ENCODE measurements at places on chromosomes 7 and 10.

GRCh38 chr7:20508109-20508508 lies 107.4 kb upstream of the ABCB5 start:
- DNase-seq, result no peak

- no peak for DNase-seq
Observed at GRCh38 chr10:79985481-79986072, 36.7 kb upstream of the SFTPD start.

DNA sequence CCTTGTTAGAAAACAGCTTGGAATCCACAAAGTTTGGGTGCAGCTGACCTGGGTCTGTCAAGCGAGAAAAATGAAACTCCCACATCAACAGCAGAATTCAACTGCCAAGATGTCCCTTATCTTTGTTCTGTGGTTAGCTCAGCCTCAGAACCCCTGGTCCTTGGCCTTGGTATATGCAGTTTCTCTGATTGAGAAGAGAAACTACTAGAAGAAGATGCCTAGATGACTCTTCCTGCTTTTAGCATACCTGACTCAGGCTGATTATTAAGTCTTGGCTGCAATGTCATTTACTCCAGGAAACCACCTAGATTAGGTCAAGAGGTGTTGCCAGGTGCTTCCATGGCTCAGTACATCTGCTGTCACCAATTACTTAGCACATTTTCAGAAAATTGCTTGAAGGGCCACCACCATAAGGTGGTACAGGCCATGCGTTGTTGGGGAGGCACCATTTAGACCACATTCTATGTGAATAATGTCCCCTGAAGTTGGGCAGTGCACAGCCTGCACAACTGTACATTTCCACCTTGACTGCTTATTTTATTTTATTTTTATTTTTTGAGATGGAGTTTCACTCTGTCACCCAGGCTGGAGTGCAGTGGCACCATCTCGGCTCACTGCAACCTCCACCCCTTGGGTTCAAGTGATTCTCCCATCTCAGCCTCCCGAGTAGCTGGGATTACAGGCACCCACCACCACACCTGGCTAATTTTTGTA lies 59.4 kb upstream of the ZNF438 start:
- DNase-seq, result no peak

DNA sequence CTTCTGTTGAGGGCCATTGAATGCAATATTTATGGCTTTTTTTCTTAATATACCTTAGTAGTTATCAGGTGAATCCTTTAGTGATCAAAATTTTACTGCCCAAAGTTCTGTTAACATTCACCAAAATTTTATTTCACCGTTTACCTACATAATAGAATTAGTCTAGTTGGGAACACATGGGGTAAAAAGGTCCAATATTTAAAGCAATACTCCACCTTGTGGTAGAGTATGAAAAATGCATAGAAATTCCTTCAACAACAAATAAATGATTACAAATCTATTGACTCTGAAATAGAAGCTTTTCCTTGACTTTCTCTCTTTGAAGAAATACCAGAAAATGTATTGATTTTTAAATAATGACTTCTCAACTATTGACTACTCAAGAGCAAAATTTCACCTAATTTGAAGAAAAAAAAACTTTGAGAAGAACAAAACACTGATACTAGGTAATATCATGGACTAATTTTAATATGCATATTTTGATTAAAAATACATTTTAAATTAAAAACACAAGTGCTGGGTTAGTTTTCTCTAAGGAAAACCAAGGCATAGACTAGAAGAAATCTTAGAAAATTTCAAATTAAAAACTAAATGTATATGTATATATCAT lies 43.3 kb downstream of the POLR1F start:
- DNase-seq, result no peak

- no peak for DNase-seq
Observed at GRCh38 chr10:8534096-8534495, 479.6 kb downstream of the GATA3 start.

DNA sequence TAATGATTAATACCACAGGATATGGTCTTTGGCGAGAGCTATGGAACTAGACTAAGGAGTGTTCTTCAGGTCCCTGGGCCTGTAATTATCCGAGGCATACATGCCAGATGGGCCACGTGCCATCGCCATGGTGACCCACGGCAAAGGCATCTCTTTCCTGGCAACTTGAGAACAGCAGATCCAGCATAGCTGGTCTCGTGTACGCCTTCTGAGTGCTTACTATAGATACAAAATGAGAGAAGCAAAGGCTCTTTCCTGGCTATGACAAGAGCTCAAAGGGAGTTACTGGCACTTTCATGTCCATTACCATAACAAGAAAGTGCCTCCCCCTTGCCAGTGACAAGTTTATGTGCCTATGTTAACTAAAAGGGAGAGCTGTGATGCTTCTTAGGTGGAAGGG lies 26.0 kb upstream of the GLI3 start:
- DNase-seq, result no peak

DNA sequence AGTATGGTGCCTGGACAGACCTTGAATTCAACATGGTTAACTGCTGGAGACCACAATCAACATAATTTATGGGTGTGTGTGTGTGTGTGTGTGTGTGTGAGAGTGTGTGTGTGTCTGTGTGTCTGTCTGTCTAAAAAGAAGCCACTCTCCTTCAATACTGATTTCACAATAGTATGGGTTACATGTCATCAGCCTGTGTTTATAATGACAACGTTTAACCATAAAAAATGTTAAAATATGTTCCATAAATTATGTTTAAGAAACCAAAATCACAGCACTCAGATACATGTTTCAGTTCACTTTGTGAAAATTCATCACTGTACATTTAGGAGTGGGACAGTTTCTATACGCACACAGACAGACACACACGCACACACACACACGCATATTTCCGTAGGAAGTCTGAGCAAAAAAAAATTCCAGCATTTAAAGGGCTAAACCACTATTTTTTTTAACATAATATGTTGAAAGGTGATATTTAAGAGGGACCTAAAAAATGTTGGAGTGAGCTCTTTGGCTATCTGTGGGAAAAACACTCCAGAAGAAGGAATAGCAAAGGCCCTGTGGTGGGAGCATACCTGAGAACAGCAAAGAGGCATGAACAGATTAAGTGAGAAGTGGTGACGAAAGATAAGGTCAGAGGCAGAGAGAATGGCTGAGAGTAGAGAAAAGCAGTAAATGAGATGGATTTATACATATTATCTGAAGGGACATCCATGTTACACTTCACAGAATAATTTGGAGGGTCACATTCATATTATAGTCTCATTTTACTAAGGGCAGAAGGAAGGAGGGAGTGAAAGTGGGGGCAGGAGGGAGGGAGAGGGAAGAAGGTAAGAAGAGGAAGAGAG lies 10.9 kb downstream of the PDZD8 start:
- no peak for DNase-seq

DNA sequence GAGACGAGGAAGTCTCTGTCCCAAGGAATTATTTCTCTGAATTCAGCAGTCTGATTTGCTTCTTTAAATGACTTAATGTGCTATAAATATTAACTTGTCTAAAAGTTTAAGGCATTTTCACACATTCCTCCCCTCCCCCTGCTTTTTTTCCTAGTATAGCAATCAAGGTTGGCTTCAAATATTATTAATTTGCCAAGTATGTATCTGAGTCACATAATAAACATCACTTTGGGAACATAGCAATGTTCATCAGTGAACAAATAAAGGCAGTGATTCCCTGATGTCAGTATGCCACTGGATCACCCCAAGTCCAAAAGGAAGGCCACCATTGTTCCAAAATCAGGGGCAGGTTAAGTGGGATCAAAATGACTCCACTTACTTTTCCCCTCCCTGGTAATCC lies 40.5 kb downstream of the PDE6C start:
- DNase-seq, result no peak

GRCh38 chr7:108875139-108875538 lies 305.5 kb downstream of the DNAJB9 start:
- no peak for DNase-seq

GRCh38 chr10:129888784-129889616 lies 75.1 kb downstream of the EBF3 start:
- no peak for DNase-seq

DNA sequence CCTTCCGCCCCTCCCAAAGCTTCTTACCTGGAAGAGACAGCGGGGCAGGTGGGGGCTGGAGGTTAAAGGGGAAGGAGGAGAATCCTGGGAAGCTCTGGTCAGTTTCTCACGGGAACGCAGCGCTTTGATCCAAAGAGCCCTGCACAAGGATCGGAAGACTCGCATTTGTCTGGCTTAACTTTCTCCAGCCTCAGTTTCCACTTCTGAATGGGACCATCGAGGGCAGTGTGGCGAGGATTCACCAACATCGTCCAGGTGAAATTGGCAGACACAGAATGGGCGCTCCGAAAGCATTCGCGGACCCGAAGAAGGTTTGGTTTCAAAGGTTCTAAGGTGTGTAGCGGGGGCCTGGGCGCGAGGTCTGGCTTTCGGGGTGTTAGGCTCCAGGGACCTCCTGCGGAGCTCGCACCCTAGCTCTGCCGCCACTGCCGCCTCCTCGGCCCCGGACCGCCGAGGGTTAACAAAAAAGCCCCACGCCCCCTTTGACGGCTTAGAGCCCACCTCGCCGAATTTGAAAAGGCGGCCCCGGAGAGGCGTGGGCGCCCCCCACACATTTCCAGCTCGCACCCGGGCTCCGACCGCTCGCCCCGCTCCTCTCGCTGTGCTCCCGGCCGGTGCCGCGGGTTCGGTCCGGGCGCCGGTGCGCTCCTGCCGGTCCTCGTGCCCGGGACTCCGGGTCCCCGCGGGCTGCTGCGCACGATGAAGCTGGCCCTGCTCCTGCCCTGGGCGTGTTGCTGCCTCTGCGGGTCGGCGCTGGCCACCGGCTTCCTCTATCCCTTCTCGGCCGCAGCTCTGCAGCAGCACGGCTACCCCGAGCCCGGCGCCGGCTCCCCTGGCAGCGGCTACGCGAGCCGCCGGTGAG lies at the start of gene COL26A1:
Gene COL26A1, plus strand, starts transcription at position 542 of the 862 bp plus-strand sequence. Its CDS starts 158 bp downstream, at position 700.
- no peak for DNase-seq

- no peak for DNase-seq
Observed at GRCh38 chr10:72006026-72006425, 41.8 kb downstream of the CHST3 start.

- DNase-seq, result no peak
Observed at GRCh38 chr7:91041141-91041540, 223.1 kb upstream of the FZD1 start.

- no peak for DNase-seq
Observed at GRCh38 chr7:68980011-68980410, 618.3 kb upstream of the AUTS2 start.

DNA sequence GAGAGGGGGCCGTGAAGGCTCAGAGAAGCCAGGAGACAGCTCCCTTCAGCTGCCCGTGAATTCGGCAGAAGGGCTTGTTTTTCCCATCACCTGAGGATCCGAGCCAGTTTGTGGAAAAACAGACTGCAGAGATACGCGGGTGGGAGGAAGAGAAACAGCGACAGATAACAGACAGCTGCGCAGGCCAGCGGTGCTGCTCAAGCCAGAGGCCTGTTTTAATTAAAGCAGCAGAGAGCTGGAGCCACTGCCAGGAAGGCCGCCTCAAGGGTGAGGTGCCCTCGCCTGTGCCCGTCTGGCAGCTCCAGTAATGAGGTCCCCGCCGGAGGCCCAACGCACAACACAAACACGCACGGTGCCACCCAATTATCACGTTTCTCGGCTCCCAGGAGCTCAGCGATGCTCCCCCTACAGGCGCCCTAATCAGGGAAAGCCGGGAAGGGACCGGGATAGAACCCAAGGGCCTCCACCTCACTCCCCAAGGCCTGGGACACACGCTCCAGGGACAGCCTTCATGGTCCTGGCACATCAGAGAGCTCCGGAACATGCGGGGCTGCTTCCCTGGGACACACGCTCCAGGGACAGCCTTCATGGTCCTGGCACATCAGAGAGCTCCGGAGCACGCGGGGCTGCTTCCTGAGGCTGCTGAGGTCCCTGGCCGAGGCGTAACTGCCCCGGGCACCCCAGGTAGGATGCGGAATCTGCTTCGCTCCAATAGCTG lies 60.6 kb upstream of the DNAAF5 start:
- no peak for DNase-seq

- DNase-seq, result peak; percentile 86
Observed at GRCh38 chr10:68074775-68075549, at the start of gene HERC4. Gene HERC4, minus strand, starts transcription at chr10:68075283. Its CDS starts 2,175 bp downstream, at chr10:68073108.

DNA sequence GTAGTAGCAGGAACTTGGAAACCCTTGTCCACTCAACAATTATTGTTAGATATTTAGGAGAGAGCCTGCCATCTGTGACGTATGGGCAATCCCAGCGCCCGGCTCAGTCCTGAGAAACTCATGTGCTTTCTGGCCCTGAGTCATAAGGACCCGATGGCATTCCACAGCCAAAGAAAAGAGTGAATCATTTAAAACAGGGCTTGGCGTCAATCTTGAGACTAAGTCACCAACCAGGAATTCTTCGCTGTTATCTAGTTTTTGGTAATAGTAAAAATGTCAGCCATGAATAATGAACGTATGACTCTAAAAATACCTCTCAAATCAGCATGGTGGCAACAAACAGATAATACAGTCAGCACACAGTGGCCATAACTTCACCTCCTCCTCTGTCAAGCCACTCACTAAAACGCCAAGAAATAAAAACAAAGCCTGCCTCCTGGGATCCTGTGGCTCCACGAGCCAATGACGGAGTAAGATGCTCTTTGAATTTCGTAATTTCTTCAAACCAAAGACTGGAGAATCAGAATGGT lies 140.8 kb downstream of the ADAM12 start:
- no peak for DNase-seq

DNA sequence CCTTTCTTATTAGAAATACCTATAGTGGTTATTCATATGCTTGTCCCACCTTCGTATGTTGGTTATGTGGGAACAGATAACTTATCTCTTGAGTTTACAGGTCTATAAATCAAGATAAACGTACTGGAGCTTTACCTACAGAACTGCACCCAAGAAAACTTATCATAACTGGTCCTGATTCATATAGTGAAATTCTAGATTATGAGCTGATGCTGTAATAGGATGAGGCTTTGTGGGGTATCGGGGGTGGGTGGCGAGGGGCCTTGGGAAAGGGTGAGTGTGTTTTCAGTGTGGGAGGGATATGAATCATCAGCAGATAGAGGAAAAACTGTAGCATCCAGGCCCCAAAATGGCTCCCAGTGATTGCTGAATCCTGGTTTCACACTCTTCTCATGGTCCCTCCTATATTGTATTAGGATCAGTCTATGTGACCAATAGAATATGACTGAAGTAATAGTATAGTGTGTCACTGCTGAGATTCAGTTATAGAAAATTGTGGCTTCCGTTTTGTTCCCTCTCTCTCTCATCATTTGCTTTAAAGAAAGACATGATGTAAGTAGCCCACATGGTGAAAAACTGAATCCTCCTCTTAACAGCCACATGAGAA lies 706.8 kb upstream of the LRRTM3 start:
- no peak for DNase-seq

GRCh38 chr10:62183857-62184795 lies 84.5 kb downstream of the RTKN2 start:
- DNase-seq, result no peak

- no peak for DNase-seq
Observed at GRCh38 chr7:31002256-31002655, 38.5 kb downstream of the GHRHR start.

GRCh38 chr7:156423876-156424275 lies 216.7 kb upstream of the RNF32 start:
- DNase-seq, result no peak

- no peak for DNase-seq
Observed at GRCh38 chr7:51847461-51848134, 531.0 kb upstream of the COBL start.

- DNase-seq, result no peak
Observed at GRCh38 chr7:73769481-73770001, 529 bp downstream of the CLDN3 start.
